ENCODE measurements at places on chromosomes 11 and 22. TPM values are rescaled to one million over a fixed set of nuclear protein-coding genes. Genes with fewer than 3 reads are reported as not detected.
A peak's percentile ranks its signal among the peaks of the same experiment; 100 is the strongest.

Gene VPREB3
- total RNA-seq = not detected

- DNase-seq = no peak
These were observed 29.3 kb upstream of the NECTIN1 start for GRCh38 chr11:119758291-119758690.

Gene RIBC2
- total RNA-seq = 15.2 TPM

GRCh38 chr11:32081129-32081641, 9.7 kb upstream of the RCN1 start:
- DNase-seq = no peak

Gene TRIM29
- not detected for total RNA-seq

Gene SLC5A1
- total RNA-seq = not detected

Gene RAG2
- total RNA-seq = not detected

DNA sequence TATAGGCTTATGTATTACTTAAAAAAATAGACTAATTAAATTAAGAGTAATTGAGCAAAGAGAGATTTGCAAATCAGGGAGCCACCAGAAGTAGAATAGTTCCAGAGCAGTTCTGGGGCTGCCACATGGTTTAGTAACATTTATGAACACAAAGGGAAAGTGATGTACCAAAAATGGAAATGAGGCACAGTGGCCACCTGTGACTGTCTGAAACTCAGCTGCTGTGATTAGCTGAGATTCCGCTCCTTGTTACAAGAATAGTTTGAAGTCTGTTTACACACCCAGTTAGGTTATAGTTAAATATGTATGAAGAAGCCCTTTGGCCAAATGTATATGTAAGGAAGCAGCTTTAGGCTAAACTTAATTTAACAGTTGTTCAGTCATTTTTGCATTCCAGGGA, 901.5 kb upstream of the CHORDC1 start:
- no peak for DNase-seq

- no peak for DNase-seq
These were observed 39.6 kb downstream of the ARRB1 start for GRCh38 chr11:75311858-75312288.

Gene OR5I1
- not detected for total RNA-seq

DNA sequence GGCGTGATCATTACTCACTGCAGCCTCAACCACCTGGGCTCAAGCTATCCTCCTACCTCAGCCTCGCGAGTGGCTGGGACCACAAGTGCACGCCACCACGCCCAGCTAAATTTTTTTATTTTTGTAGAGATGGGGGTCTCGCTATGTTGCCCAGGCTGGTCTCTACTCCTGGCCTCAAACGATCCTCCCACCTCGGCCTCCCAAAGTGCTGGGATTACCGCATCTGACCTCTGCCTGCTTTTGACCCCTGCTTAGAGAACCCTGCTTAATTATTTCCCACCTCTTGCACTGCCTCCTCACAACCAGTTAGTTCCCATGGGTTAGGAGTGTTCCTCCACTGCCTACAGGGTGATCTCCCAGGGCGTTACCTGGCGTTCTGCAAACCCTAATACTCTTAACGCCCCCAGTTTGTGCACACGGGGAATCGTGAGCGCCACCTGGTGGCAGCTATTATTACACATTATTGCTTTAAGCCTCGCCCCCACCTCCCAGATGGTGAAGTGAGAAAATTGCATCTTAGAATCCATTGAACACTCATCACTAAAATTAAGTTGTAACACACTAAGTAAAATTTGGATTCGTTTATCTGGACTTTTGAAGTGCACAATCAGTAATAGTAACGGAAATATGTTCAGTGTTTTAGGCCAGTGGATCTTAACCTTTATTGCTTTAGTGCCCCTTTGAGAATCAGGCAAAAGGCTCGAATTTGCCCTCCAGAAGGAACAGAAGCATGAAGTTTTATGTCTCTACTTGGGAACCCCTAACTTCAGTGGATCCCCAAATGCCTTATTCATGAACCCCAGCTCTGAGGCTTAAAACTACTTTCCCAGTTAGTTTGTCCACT, 61.4 kb upstream of the ASPHD2 start:
- DNase-seq = peak; percentile 86

DNA sequence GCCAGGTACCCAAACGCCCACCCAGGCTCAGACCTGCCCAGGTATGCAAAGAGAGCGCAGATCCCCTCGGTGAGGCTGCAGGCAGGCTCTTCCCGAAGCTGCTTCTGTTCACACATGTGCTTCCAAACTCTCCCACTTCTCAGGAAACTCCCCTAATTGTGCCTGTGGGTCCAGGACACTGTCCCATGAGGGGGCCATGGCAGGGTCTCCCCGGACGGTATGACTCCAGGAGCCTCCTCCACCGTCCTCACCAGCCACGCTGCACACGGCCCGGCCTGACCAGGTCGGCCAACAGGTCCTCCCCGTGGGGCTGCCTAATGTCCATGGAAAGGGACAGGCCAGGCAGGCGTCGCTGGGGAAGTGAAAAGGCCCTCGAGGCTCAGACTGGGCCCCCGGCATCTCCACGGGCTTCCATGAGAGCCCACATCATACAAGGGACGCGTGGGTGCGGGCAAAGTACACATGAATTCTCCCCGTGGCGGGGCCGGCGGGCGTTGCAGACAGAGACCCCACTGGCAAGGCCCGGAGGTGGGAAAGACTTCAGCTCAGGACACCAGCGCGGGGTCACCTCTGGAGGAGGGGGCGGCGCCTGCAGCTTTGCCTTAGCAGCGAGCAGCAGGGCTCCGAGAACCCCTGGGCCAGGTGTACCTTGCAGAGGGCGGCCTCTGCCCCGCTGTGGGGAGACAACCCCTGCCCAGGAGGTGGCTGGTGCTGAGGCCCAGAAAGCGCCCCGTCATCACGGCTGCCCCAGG, 526.1 kb downstream of the BRD1 start:
- DNase-seq = peak; percentile 43

DNA sequence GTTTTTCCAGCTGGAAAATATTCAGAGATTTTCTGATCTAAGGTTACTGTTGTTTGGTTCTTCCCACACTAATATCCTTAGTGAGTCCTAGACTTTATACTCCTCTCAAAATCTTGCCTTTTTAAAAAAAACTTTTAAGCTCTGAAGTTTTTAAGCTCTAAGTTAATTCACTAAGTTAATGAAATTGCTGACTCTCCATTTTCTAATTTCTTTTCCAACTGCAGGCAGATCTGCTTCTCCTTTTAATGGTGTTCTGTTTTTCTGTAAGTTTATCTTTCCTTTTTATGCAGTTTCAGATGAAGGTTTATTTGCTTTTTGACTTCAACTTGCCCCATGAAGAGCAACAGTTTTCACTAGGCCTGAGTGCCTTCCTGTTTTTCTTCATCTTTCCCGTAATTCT, 125.8 kb upstream of the ARHGAP42 start:
- no peak for DNase-seq

DNA sequence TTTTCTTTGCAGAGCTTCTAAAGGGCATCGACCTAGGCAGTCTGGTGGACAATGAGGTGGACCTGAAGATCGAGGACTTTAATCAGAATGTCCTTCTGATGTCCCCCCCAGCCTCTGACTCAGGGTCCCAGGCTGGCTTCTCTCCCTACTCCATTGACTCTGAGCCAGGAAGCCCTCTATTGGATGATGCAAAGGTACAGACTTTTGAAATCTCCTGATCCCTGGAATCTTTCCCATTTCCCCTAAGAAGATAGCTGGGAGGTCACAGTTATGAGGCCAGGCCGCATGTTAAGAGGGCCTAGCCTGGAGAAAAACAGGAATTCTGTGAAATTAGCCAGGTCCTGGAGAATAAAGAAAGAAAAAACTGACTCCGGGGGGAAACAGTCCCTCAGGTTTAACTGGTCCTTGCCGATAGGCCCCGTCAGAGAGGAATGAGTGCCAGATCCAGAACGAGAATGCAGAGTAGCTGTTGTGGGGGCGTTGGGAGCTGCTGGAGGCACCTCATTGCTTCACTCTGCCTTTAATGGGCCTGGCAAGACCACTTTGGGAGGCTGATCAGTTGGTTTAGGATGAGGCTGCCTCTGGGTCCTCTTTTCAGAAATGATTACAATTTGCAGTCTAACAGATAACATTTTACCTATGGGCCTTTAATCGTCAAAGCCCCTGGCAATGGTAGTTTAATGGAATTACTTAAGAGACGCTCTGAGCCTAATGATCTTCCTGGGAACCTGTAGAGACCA, 39.2 kb downstream of the SHISA8 start:
- no peak for DNase-seq

DNA sequence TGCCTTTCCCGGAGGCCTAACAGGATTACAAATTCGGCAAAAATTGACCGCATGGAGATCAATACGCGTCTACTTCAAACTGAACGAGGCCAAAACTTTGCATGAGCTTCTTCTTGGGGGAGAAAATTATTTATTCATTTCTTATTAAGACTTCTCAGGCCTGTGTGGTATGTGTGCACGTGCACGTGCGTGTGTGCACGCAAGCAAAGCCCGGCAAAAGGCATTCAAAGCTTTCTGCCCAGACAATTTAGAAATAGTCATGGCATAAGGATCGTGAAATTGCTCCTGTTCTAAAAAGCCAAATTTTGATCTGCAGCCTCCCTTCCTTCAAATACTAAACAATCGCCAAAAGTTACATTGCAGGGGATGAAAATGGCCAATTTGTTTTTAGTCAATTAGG, 14.6 kb downstream of the MN1 start:
- DNase-seq = no peak

DNA sequence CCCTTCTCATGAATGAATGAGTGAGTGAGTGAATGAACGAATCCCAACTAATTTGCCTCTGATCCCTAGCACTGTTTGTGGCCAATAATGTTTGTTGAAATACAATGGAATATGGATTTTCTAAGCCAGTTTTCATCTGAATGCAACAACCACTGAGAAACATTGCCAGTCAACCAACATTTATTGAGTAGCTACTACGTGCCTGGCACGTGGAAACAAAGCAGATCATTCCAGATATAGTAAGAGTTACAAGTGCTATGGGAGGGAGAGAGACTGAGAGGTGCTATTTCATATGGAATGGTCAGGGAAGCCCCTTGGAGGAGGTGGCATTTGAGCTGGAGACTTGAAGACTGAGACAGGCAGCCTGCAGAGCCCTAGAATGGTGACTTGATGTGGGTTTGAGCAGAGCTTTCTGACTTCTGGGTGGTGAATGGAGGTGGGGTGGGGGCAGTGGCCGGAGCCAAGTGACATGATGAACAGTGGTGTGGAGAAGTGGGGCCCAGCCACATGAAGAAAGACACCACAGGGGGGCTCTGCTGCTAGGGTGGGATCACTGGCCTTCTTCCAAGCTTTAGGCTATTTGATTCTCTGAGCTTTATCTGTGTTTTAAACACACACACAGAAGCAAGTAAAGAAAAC, 35.1 kb upstream of the SMTN start:
- no peak for DNase-seq

Gene LMNTD2
- total RNA-seq = 8.2 TPM

DNA sequence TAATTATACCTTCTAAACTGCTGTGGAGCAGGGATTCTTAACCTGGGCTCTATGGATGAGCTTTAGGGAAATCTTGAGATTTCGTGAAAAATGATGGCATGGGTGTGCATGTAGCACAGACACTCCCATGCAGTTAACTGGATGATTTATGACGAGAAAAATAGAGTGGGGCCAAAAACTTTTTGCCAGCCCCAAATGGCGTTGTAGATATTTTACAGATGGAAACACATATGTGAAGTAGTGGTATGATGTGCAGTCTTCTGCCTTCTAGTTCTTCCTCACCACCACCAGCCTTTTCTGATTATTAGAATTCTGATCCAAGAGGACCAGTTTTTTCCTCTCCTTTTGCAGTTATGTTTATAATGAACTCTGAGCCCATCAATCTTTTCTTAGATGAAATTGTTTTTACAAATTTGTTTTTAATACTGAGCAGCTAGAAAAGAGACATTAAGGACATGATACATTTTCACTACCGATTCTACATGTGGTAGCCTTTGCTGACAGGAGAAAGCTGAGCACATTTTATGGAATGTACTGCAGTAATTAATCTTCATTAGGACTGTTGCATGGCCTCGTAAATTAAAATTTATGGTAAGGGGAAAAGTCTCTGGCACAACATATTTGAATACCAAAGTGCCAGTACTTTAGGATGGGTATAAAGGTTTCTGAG, 261.4 kb downstream of the DDX10 start:
- no peak for DNase-seq

DNA sequence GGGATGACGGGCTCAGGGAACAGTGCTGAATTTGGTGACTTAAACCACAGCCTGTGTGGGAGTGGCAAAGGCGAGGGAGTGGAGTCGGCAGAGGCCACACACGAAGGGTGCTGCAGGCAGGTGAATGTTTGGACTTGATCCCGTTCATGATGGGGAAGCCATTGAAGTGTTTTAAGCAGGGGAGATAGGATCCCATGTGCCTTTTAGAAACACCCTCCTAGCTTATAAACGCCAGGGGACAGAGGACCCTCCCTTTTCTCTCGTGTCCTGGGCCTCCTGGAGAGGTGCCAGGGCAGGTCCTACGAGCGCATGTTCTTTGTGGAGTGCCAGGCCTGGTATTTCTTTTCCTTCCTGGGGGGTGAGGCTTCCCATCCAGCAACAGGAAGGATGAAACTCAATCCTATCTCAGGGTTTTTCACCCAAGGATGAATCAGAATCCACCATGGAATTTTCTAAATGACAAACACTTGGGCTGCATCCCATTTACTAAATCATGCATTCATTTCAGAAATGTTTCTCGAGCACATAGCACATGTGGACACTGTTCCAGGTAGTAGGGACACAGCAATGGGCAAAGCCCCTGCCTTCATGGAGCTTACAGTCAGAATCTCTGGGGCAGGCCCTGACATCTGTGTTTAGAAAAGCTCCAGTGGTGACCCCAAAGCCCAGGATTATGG, 59.6 kb downstream of the CHRDL2 start:
- DNase-seq = peak; percentile 18

Gene PKNOX2
- total RNA-seq = 4.0 TPM

GRCh38 chr11:18012122-18012905, 533 bp downstream of the SERGEF start:
- peak; percentile 80 for DNase-seq

GRCh38 chr22:31064369-31064768, 16.7 kb upstream of the SMTN start:
- DNase-seq = no peak

Gene ARHGAP1
- total RNA-seq = 56.6 TPM

- DNase-seq = no peak
These were observed 2.9 kb upstream of the MYO7A start for GRCh38 chr11:77125191-77125590.

DNA sequence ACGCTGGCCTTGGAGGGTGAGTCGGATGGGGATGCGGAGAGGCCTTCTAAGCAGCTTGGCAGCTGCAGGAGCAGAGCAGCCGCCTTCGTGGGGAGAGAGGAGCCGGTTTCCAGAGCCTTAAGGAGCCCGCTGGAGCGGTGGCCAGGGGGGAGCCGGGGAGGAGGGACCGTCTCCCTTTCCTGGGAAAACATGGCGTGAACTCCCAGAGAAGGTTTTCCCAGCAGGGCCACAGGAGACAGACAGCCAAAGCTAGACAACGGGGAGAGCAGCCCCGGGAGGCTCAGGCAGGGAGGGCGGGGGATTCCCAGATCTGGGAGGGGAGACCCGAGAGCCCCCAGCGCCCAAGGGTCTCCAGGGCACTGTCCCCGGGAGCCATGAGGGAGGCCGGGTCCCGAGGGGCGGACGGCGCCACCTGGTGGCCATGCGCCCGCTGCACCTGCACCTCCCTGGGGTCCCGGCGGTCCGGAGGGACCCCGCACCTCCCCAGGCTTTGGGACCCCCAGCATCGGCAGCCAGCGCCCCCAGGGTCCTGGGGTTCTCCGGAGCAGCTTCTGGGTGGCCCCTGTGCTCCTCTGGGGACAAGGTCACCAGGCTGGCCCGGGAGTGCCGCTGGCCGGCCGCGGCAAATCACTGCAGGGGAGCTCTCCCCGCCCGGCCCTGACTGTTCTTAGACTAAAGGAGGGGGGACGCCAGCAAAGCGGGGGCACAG, 2.4 kb upstream of the SYT8 start:
- DNase-seq = peak; percentile 88

- DNase-seq = no peak
These were observed 144.7 kb downstream of the ENTHD1 start for GRCh38 chr22:39748877-39749276.
